Cerebellar nuclear complex (tissue), 1 donor: ENCODE measurements at places on chromosomes 5 and 9.

- DNase-seq = no peak
Measured at GRCh38 chr5:1834721-1835429, 33.7 kb downstream of the NDUFS6 start.

- DNase-seq = no peak
Measured at GRCh38 chr9:123528501-123528900, 172.5 kb downstream of the CRB2 start.

DNA sequence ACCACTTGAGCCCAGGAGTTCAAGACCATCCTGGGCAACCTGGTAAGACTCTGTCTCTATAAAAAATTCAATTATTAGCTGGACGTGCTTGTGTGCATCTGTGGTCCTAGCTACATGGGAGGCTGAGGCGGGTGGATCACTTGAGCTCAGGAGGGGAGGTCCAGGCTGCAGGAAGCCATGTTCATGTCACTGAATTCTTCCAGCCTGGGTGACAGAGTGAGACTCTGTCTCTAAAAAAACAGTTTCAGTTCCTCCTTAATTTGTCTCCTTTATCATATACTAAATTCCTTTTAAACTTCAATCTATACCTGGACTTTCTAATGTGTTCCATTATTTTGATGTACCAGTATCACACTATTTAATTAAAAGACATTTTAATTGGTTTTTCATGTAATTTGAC, 422.2 kb upstream of the TLE4 start:
- DNase-seq = no peak

DNA sequence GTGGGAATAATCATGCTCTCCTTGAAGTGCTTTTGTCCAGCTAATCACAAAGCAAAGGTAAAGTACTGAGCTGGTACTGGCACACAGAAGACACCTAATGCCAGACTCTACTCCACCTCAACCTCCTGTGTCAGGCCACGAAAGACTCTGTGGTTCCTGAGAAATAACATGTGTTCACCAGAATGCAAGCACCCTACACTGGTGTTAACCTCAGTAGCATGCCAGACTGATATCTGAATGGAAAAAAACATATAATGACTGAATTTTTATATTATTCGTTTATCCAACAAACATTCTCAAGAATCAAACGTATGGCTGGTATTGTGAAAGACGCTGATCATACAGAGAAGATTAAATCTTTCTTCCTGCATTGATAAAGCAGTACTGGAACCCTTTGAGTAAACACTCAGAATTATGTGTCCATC, 97.1 kb upstream of the IFNE start:
- DNase-seq = no peak

GRCh38 chr9:88458716-88459465, 70.6 kb downstream of the SPIN1 start:
- DNase-seq = no peak

DNA sequence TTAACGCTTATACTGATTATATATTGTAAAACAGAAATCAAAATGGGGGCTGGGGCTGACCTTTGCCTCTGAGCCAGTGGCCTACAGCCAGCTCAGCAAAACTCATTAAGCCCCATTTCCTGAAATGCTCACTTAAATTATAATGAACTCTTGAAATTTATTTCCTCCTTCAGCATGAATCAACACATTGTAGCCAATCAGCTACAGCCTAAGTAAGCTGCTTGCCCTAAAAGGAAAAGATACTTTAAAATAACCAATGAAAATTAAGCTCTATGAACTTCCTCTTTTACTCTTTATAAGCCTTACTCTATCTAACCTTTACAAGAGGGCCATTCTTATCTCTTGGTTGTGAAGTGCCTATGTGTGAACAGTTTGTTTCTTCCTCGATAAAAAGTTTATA, 33.5 kb upstream of the SUB1 start:
- DNase-seq = no peak

DNA sequence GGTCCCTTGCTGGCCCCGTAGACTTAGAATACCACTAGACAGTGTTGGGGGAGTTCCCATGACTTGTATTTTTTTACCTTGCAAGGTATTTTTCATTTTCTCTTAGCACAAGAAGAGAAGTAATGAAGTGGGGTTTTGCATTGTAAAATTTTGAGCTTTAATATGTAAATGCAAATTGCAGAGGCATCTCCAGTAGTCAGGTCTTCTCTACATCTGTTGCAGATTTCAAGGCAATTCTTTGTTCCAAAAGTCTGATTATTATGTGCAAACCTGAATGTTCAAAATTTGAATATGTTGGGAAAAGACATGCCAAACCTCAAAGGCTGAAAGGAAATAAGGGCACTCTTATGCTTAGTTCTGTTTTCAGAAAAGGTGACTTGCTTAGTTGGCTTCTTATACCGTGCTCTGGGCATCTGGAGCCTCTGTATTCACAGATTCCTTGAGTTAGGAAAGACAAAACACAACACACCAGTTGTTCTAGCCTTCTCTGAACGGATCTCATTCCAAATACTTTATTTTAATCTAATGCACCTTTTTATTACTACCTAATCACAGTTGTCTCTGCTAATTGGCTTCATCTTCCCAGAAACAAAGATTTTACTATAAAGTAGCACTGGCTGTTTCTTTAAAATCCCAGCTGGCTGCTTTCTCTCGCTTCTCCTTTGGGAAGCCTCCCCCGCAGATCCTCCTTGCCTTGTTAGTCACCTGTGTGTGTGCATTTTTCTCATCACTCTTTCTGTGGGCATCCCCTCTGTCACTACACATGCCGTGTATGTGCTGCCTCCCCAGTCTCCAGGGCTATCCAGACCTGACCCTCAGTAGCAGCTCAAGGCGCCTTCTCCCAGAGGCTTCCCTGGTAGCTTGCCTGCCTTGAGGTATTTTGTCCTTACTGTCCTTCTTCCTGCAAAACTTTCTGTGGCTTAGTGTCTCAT, 138.2 kb downstream of the TLE4 start:
- DNase-seq = no peak
